PC-3 (cell line): ENCODE measurements at places on chromosomes 5 and 9. TPM values are rescaled to one million over a fixed set of nuclear protein-coding genes. Genes with fewer than 3 reads are reported as not detected.
A peak's percentile ranks its signal among the peaks of the same experiment; 100 is the strongest.

SLC22A4 gene
- total RNA-seq = 2.2 and 3.4 TPM in 2 replicates

DNA sequence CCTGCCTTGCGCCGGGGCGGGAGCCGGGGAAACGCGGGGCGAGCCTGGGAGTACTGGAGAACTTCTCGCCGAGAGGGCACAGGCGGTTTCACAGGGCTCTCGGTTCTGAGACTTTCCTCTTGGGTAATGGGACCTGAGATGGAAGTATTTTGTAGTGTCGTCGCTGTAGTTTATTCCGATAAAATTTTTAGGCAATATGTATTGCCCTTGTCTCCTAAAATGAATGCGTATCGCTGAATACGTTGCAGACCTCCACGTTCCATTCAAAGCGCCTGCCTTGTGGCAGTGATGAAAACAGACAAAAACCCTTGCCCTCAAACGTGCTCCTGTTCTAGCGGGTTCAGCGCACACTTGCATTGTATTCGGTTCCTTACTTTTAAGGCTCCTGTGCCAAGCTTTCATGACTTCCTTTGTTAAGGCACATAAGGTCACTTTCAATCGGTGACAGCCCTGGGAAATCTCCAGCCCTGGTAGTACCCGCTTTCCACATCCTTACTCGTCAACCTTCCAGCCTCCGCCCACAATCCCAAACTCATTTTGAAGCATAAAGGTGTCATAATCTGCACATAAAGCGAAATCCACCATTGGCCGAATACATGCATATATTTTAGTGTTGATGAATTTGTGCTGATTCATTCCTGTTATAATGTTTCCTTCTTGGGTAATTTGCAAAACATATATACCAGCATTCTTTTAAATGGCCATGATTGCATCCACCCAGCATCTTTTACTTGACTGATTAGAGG, 694 bp downstream of the RMI1 start:
- peak overlapping the region; percentile 94 for H3K27ac ChIP-seq
- peak overlapping the region; percentile 94 for H3K4me3 ChIP-seq

ZFP2 gene
- 0.07 TPM in 1 of 2 replicates, not detected in the other for total RNA-seq

SLC25A25 gene
- 25.2 and 37.0 TPM in 2 replicates for total RNA-seq

FOXD4L6 gene
- not detected in 2 replicates for total RNA-seq

- no peaks in the 10 kb centered on the region for H3K27me3 ChIP-seq
- no peak for DNase-seq
- H3K27ac ChIP-seq = no peak overlapping the region
- no peak overlapping the region for H3K4me3 ChIP-seq
Measured at GRCh38 chr9:107478805-107479204, 10.8 kb downstream of the KLF4 start.

- no peaks in the 10 kb centered on the region for H3K27me3 ChIP-seq
- H3K4me1 ChIP-seq = 0 out of 2 replicates have a peak, but pooled peaks cover 4% of the 10 kb centered on the region
- peak; percentile 71 for DNase-seq
- no peaks in the 10 kb centered on the region for H3K36me3 ChIP-seq
Measured at GRCh38 chr5:51734677-51735076, 351.4 kb downstream of the ISL1 start.

DNA sequence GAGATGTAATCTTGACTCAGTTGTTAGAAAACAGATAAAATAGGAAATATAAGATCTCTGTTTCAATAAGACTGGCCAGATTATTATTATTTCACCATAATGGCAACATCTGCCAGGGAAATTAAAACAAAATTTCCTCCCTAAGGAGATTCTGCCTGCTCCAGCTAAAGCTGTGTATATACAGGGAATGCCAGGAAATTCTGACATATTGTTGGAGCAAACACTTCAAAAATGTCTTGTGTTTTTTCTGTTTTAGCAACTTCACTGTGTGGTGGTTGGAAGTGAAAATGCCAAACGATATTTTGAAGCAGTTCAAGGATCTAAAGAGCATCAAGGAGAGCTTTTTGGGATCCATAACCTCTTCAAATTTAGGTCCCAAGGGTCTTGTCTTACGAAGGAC, 90.8 kb downstream of the ERCC6L2 start:
- no peaks in the 10 kb centered on the region for H3K4me1 ChIP-seq
- no peak overlapping the region for H3K4me3 ChIP-seq
- no peak overlapping the region for H3K27ac ChIP-seq
- no peaks in the 10 kb centered on the region for H3K36me3 ChIP-seq

- no peaks in the 10 kb centered on the region for H3K27me3 ChIP-seq
- H3K27ac ChIP-seq = no peak overlapping the region
- no peak overlapping the region for H3K4me3 ChIP-seq
- H3K36me3 ChIP-seq = no peaks in the 10 kb centered on the region
- no peaks in the 10 kb centered on the region for H3K4me1 ChIP-seq
Measured at GRCh38 chr5:118060833-118061232, 927.5 kb downstream of the DTWD2 start.

CAMK2A gene
- total RNA-seq = 0.15 TPM in 1 of 2 replicates, not detected in the other

- DNase-seq = no peak
- H3K27ac ChIP-seq = no peak overlapping the region
- no peaks in the 10 kb centered on the region for H3K4me1 ChIP-seq
- H3K36me3 ChIP-seq = no peaks in the 10 kb centered on the region
Measured at GRCh38 chr5:168120401-168121137, 170.9 kb upstream of the WWC1 start.

DNA sequence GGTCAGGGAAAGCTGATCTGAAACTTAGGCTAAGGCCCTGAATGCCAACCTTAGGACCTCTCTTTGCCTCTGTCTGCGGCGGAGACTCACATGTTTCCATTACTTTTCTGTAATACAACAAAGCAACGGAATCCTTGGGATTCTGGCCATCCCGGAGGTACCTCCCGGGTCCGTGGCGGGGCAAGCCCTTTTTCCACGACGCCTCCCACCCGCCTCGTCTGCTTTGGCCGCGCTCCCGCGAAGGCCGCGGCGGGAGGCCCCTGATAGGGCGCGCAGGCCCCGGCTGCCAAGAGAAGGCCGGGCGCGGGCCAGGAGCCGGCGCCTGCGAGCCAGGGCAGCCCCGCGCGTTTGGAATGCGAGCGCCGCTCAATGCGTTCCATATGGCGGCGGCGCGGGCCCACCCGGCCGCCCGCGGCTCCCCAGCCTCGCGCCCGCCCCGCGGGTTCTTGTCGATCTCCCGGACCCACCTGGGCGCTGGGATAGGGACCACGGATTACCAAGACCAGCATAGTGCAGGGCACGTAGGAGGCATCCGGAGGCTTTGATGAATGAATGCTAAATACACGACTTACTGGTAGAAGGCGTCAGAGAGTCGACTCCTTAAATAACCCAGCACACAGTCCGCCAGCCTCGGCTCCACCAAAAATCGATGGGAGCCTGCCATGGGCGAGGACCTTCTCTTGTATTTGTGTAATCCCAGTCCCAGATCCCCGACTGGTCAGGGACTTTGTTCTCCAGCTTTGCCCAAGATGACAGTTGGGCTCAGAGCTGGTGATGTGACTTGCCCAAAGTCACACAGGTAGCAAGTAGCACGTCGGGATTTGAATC, 17.5 kb upstream of the PHF19 start:
- no peak for DNase-seq
- H3K27me3 ChIP-seq = no peaks in the 10 kb centered on the region
- H3K27ac ChIP-seq = no peak overlapping the region
- peaks cover 21% of the 10 kb centered on the region for H3K4me1 ChIP-seq
- no peaks in the 10 kb centered on the region for H3K36me3 ChIP-seq

CYLC2 gene
- not detected in 2 replicates for total RNA-seq

GRCh38 chr9:95171001-95171400, 146.5 kb downstream of the FANCC start:
- H3K36me3 ChIP-seq = no peaks in the 10 kb centered on the region
- DNase-seq = peak; percentile 54
- 0 out of 2 replicates have a peak overlapping the region, but pooled peaks have one; percentile 4 for H3K4me3 ChIP-seq
- H3K27me3 ChIP-seq = no peaks in the 10 kb centered on the region
- peaks cover 13% of the 10 kb centered on the region for H3K4me1 ChIP-seq

ADGRD2 gene
- total RNA-seq = not detected in 2 replicates

DNA sequence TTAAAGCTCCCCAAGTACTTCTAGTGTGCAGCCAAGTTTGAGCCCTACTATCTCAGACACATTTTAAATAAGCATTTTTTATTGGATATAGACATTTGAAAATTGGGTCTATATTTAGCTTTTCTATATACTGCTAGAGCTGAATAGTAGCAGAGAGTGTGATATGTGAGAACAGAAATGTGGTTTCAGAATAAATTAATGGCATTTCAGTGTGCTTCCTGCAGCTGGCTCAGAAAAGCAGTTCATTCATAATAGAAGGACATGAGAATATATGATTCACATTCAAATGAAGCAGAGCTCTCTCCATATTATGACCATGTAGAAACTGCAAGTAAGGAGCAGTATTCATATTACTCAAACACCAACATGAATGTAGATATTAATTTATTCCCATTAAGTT, 464.0 kb downstream of the PTPRD start:
- no peaks in the 10 kb centered on the region for H3K4me1 ChIP-seq
- no peak overlapping the region for H3K4me3 ChIP-seq
- no peaks in the 10 kb centered on the region for H3K36me3 ChIP-seq
- no peak for DNase-seq
- H3K27ac ChIP-seq = no peak overlapping the region
- no peaks in the 10 kb centered on the region for H3K27me3 ChIP-seq

GRCh38 chr9:35364817-35365585, 124.9 kb upstream of the RUSC2 start:
- no peak for DNase-seq
- no peaks in the 10 kb centered on the region for H3K36me3 ChIP-seq
- peaks cover 27% of the 10 kb centered on the region for H3K4me1 ChIP-seq
- no peak overlapping the region for H3K4me3 ChIP-seq
- H3K27me3 ChIP-seq = no peaks in the 10 kb centered on the region

BTNL9 gene
- total RNA-seq = 11.5 and 15.4 TPM in 2 replicates

GRCh38 chr5:167850911-167851310, 440.5 kb upstream of the WWC1 start:
- H3K4me1 ChIP-seq = no peaks in the 10 kb centered on the region
- no peak overlapping the region for H3K4me3 ChIP-seq
- DNase-seq = no peak
- H3K27ac ChIP-seq = no peak overlapping the region
- peaks cover 90% of the 10 kb centered on the region for H3K27me3 ChIP-seq

- H3K4me3 ChIP-seq = no peak overlapping the region
- DNase-seq = no peak
Measured at GRCh38 chr5:35161652-35162273, 68.5 kb downstream of the PRLR start.

- H3K4me3 ChIP-seq = no peak overlapping the region
- no peaks in the 10 kb centered on the region for H3K4me1 ChIP-seq
- H3K27me3 ChIP-seq = peaks cover 37% of the 10 kb centered on the region
- no peak overlapping the region for H3K27ac ChIP-seq
Measured at GRCh38 chr9:117411547-117411946, 3.3 kb downstream of the ASTN2 start.

DNA sequence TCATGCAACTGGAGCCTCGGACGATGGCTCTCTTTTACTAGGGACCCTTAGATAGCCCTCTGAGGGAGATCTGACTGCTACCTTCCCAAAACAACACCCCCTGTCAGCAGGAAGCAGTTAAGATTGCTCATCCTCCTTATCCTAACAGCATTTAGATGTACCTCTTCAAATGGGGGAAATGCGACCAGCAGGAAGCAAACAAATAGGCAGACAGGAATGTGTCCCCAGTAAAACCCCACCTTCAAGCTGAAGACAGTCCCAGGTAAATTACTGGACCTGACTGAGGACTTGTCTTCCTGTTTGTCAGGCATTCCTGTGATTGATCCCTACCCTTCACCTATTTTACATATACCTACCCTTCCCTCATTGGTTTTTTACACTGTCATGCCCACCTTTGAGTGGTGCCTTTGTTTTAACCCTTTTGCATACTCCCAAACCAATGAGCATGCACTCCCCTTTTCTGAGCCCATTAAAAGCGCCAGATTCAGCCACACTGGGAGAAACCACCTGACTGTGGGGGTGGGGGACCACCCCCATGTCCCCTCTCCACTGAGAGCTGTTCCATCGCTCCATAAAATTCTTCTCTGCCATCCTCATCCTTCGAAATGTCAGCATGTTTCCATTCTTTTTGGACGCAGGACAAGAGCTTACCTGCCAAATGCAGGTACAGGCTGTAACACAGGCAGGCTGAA, 954.0 kb upstream of the CDH6 start:
- H3K27me3 ChIP-seq = no peaks in the 10 kb centered on the region

DNA sequence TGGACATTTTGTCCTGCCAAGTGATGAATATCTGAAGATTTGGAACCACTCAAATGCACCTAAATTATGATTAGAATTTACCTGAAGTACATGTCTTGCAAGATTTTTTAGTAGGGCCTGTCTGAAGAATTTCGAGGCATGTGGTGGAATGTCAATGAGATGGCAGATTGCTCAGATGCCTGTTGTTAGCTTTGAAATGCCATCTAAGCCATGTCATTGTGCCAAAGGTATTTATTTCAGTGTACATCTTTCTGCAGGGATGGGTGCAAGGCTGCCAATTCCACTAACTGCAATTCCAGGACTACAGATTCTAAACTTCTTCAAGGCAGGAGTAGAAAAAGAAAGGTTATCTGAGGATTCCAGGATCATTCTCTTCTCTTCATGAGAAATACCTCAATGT, 9.1 kb upstream of the GNAQ start:
- H3K27me3 ChIP-seq = no peaks in the 10 kb centered on the region
- no peak overlapping the region for H3K27ac ChIP-seq
- H3K4me3 ChIP-seq = no peak overlapping the region

DNA sequence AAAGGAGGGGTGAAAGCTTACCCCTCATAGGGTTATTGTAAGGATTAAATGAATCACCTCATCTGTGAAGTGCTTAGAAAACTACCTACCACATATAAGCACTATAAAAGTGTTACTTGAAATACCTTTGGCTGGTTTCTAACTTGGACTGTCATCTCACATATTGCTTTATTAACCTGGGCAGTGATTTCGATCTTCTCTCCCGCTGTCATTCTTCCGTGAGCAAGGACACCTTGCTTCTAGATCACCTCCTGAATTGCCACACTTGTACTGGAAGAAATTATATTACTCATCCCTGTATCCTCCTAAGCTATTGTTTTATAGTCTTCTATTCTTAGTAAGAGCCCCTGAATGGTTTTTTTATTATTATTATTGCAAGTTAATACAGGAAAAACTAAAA, 34.0 kb upstream of the GRAMD2B start:
- no peak for DNase-seq
- H3K27me3 ChIP-seq = no peaks in the 10 kb centered on the region
- peaks cover 27% of the 10 kb centered on the region for H3K4me1 ChIP-seq
- H3K27ac ChIP-seq = no peak overlapping the region
- H3K4me3 ChIP-seq = no peak overlapping the region

DNA sequence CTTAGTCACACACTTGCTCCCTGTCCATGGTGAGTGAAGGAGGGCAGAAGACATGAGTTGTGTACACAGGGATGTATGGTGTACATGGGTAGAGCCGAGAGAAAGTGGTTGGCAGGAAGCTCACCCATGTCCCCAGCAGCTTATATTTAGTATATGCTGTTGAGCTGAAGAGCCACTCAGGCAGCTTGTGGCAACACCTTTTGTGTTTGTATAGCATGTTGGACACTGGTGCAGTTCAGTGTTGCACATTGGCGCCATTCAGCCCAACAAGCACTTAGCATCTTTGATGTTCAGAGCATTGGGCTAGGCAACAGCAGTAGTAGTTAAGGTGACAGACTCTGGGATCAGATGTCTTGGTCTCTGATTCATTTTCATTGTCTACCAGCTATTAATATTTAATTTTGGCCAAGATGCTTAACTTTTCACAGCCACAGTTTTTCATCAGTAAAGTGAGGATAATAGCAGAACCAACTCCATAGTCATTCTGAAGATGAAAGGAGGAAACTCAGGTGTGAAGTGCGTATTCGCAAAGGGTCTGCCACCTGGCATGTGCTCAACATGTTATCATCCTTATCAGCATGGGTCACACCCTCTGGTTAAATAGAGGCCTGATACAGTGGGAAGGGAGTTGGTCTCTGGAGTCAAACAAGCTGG, 184.8 kb downstream of the NR3C1 start:
- H3K4me1 ChIP-seq = no peaks in the 10 kb centered on the region
- no peaks in the 10 kb centered on the region for H3K36me3 ChIP-seq
- no peaks in the 10 kb centered on the region for H3K27me3 ChIP-seq
- H3K27ac ChIP-seq = no peak overlapping the region

FGF18 gene
- total RNA-seq = 0.26 TPM in 1 of 2 replicates, not detected in the other
